ENCODE measurements at places on chromosomes 12 and 14.

DNA sequence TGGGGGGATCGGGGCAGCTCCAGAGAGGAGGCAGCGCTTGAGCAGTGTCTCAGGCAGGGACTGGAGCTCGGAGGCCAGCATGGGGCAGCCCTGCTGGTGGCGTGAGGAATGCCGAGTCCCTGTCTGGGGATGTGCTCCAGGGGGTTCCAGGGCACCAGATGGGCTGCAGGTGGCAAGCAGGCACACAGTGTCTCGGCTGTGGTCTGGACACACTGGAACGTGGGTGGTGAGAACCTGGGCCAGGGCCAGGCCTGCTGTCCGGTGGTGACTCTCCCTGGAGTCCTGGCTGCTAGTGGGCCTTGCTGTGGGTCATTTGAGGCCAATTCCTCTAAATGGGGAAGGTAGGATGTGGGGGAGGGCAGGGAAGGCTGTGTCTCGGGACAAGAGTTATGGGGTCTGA lies 199.4 kb upstream of the RTL1 start:
- no peak for DNase-seq

GRCh38 chr14:85579942-85580341 lies 50.0 kb downstream of the FLRT2 start:
- no peak for DNase-seq

DNA sequence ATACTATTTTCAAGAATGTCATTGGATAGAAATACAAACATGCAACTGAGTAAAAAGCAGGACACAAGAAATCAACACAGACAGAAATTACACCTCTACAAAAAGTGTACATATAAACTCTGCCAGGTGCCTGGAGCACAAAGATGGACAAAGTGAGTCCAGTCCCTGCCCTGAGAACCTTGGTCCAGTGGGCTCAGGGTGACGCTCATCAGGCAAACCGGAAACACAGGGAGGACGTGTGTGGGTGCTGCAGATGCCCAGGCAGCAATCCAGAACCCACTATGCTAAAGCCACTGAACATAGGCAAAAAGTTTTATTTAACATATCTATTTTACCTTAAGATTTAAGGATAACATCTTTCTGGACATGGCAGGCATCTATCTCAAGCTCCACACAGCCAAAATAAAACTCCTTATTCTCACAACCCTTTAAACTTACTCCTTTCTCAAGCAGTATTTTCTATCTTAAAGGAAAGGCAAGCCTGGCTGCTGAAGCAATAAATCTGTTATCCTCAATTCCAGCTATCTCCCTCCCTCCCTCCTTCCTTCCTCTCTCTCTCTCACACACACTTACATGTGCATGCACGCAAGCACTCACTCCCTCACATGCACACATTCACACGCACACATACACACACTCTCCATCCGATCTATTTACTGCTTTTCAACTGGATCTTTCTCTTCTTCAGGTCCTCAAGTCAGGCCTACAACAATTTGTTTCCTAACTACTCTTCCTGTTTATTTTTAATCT lies 10.2 kb downstream of the PPP1R13B start:
- DNase-seq, result no peak

GRCh38 chr12:15193946-15194345 lies 27.3 kb downstream of the RERG start:
- DNase-seq, result no peak

DNA sequence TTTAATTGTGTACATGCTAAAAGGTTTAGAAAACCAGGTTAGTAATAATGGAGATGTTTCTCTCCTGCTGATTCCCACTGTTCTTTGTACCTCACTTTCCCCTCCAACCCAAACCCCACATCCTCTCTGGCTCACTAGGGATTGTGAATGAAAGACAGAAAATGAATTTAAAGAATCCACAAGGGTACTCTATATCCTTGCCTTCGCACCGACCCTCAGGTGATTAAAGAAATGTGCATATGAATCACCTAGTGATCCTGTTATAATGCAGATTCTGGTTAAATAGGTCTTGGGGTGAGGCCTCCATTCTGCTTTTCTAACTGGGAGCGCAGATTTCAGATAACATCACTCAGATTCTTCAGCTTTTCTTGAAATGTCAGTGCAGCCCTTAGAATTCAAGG lies 84.3 kb upstream of the OTX2 start:
- DNase-seq, result no peak

DNA sequence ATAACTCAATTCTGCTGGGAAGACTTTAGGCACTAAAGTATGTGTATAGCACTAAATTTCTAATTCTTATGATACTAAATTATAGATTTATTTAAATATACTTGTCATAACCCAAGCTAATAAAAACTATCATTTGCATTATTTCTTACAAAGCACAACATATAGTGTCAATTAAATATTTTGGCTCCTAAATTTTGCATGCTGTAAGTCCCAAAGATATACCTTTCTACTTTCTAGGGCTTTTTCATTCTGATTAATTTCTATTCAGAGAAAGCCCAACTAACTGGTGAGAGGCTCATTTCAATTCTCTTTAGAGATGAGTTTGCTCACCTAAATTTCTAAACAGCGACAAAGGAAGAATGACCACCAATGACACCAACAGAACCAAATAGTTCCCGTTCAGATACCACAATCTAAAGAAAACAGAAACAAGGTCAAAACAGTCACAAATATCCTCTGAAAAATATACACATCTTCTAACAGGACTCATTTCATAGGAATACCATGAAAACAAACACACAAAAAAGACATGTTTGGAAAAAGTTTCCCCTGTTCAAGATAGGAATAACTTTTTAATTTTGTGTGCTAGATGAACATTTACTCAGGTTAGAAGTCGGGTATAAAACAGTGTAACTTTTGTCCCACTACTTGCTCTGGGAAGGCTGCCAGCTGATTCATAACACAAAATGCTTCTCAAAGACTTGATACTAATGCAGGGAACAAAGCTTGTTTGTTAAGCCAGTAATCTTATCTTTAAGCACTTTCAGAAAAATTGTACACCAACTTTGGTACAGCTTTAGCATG lies 7.6 kb downstream of the SLC38A2 start:
- DNase-seq, result no peak

DNA sequence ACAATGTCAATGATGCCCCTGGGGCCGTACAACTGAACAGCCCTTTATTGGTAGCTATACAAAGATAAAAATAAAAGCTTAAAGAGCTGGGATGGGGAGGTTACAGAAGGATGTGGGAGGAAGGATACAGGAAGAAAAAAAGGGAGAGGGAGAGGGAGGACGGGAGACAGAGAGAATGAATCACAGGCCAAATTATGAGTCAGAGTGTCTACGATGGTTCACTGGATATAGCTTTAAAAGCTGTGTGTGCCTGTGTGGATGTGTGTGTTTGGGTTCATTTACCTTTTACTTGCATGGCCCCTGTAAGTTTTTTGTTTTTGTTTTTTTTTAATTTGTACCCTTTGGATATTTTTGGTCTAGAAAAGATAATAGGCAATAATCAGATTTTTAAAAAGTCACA lies 111.9 kb downstream of the CCDC60 start:
- no peak for DNase-seq

DNA sequence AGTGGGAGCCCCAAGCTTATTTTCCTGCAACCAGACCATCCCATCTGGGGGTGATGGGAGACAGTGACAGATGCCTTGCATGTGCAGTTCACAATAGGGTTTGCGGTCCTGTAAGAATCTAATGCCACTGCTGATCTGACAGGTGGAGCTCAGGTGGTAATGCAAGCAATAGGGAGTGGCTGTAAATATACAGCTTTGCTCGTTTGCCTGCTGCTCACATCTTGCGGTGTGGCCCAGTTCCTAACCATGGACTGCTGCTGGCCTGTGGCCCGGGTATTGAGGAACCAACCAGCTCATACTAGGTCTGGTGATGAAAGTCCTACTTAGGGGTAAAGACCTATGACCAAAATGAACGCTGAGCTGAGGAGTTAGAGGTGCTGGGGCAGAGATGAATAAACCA lies 36.1 kb upstream of the CCDC88C start:
- DNase-seq, result no peak

- peak; percentile 60 for DNase-seq
These were observed 103.3 kb upstream of the PMCH start for GRCh38 chr12:102300824-102301461.

- no peak for DNase-seq
These were observed 806.0 kb downstream of the VRK1 start for GRCh38 chr14:97603201-97603600.

DNA sequence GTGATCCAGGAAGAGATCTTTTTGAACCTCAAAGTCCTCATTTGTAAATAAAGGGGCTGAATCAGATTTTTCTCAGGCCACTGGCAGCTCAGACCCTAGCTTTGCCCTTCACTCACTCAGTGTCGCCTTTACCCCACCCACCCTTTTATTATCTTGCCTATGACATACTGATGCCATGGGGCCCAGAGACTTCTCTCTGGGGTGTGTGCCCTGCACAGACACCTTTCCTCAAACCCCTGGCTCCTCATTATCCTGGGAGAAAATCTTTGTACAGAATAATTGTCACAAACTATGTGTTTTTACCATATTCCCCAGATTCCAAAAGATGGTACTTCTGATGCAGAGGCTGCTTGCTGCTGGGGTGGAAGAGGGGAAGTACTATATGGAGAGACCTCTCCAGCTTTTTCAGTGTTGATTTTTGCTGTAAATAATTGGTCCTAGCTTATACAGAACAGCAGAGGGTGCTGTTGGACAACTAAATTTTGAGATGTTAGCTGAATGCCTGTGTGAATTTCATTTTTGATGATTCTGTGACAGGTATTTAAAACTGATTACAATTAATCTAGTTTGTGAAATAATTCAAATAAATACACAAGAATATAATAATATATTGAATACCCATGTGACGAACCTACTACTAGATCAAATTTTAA lies 53.9 kb upstream of the DCD start:
- peak; percentile 73 for DNase-seq
